ENCODE measurements at places on chromosomes 3 and 15.

- no peak for DNase-seq
Measured at GRCh38 chr15:42737529-42738328, 801 bp upstream of the CDAN1 start.

GRCh38 chr3:197339841-197340520 lies 41.6 kb upstream of the DLG1 start:
- no peak for DNase-seq

GRCh38 chr3:143288944-143289343 lies 169.4 kb downstream of the CHST2 start:
- no peak for DNase-seq

- no peak for DNase-seq
Measured at GRCh38 chr3:128504963-128505730, 12.1 kb upstream of the GATA2 start.

DNA sequence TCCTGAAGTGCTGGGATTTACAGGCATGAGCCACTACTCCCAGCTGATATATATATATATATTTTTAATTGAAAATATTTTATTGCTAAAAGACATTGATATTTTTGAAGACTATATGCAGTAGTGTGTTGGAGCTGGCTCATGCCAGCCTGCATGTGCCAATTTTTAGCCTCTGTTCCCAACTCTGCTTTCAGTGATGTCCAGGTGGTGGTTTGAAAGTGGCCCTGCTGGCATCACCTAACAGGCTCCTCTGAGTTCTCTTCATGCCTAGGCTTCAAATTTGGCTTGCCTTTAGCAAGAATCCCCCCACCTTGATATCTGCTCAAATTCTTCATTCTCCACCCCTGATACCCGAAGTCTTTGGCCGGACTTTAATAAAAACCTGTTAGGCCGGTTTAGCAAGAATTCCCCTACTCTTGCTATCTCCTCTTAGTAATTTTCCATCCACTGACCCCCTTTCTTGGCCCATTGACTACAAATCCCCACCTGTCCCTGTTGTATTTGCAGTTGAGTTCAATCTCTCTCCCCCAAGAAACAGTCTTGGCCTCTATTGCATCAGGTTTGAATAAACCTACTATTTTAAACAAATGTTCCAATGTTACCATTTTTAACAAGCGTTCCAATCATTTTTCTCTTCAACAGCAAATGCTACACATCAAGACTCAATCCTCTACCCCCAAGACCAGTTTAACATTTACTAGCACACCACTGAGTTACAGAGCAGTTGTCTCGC lies 23.9 kb upstream of the CTSH start:
- DNase-seq, result no peak

DNA sequence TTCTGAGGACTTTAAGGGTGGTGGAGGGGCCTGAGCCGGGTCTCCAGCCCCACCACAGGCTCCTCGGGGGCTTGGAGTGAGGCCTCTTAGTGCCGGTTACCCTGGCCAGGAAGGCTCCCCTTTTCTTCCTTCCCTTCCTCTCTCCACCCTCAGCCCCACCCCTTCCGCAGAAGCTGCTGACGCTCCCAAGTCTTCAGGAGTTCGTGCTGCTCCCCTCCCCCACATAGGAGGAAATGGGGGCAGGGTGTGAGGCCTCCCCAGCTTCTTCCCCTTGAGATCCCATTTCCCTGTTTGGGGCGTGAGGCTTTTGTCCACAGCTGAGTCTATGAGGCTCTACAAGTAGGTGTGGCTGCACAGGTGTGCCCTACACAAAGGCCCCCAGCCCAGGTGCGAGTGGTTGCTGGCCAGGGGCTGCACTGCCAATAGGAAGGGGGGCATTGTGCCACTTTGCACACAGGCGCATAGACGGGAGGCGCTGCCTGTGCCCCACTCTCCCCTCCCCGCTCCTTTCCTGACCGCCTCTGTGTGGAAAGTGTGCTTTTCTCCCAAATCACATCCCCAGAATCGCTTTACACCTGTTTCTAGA lies 915 bp upstream of the CALML4 start:
- no peak for DNase-seq

DNA sequence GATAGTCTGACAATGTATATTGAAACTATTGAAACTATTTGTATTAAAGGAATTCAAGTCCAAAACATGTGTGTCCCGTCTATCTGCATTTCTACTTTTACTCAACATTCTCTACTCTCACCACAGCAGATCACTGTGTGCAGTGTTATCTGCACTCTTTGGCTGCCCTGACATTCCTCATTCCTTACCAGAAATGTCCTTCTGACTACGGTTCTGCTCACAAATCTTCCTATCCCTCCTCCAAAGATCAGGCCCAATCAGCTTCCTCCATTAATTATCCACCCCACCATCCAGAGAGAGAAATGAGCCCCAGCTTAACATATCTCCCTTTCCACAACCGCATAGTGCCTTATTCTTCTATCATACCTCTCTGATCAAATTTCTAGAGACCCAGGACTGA lies 94.7 kb downstream of the TBL1XR1 start:
- DNase-seq, result no peak

DNA sequence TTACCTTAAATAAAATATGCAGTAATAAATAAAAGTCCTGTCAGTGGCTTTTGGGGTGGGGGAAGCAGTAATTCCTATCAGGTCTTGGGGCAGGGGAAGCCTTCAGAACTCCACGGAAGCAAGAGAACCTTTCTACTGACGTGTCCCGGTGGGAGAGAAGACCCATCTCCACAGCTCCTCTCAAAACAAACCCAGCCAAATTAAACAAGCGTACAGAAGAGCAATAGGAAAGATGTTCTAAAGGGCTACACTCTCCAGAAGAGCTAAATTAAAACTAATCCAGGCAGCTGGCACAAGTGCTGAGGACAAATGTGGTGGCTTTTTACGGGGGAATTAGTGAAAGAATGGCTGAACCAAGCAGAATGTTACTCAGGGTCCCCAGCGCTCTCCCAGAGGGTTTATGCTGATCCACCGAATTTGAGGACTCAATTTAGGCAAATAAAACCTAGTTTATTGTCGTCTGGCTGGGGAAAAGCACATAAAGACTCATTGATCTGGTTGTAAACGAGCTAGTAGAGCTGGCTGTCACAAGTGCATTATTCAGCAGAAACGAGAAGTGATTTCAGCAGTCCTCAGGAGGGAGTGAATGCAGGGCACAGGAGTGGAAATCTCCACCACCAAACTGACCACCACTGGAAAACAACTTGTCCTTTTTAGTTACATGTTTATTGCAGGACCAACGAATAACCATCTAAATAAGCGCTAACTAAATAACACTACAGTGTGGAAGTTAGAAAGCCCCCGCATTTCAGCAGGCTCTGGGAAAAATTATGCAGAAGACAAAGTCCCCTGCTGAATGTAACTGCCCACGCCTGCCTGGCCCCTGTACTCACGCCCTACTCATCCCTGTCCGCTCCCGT lies 13.5 kb downstream of the BFSP2 start:
- DNase-seq, result no peak

- no peak for DNase-seq
Measured at GRCh38 chr15:40932156-40932555, 3.0 kb downstream of the DLL4 start.

GRCh38 chr3:108046247-108046646 lies 44.6 kb downstream of the CD47 start:
- DNase-seq, result no peak

GRCh38 chr3:77303955-77304699 lies 264.2 kb downstream of the ROBO2 start:
- no peak for DNase-seq

GRCh38 chr15:80776420-80777045 lies 2.6 kb upstream of the CEMIP start:
- no peak for DNase-seq

- no peak for DNase-seq
Measured at GRCh38 chr15:100721758-100722550, 119.6 kb downstream of the ASB7 start.

DNA sequence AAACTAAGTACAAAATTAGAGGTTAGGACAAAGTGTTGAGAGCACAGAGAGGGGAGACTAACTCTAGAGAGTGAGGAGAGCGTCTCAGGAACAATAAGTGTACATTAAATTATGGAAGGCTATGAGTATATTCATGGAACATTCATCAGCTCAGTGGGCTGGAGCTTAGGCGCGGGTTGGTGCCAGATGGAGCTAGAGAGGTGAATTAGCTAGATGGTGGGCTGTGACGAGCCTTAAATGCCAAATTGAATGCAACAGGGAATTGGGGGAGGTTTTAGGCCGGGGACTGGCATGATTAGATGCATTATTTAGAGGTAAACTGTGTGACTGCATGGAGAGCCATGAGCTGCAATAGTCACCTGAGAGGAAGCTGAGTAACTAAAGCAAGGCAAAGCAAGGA lies 97.1 kb downstream of the TMEM108 start:
- DNase-seq, result no peak

GRCh38 chr3:55716611-55717225 lies 229.6 kb upstream of the WNT5A start:
- no peak for DNase-seq

- DNase-seq, result no peak
Measured at GRCh38 chr15:51493892-51494291, 128.7 kb downstream of the DMXL2 start.

DNA sequence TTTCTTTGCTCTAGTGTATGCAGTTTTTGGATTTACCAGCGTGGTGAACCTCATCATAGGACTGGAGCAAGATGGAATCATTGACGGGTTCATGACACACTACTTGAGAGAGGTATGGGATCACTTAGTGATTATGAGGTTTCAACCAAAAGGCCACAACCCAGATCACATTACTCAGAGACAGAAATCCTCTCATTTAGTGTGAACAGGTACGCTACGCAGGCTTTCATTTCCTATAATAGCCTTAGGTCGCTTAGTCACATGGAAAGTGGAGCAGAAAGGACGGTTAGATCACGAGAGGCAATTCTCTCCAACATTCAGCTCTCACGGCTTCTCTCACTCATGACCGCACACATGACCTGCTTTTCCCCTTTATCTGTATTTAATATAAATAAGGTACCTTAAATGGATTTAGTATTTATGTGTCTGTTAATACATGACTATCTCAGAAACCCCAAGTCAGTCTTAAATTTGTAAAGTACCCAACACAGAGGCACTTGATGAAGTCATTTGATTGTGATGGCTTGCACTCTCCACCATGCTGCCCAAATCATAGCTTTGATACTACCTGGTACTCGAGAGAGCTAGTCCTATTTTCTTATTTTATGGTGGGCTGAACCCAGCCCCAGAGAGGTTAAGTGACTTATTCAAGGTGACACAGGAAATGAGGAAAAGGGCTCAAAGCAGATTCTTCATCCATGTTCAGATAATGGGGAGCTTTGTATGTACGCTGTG lies 8.6 kb downstream of the TM6SF1 start:
- DNase-seq, result peak; percentile 33

GRCh38 chr3:161020256-161020655 lies 84.9 kb downstream of the B3GALNT1 start:
- no peak for DNase-seq

- DNase-seq, result no peak
Measured at GRCh38 chr15:66735909-66736305, 33.9 kb downstream of the SMAD6 start.

- no peak for DNase-seq
Measured at GRCh38 chr3:119340014-119340413, 45.8 kb downstream of the ARHGAP31 start.

- DNase-seq, result no peak
Measured at GRCh38 chr15:70006259-70007147, 91.2 kb downstream of the TLE3 start.

- DNase-seq, result no peak
Measured at GRCh38 chr3:183486472-183486871, 58.1 kb upstream of the MCF2L2 start.

Measured in T-helper 2 cell (primary cell).